ENCODE measurements at places on chromosomes 2 and 18.
A peak's percentile ranks its signal among the peaks of the same experiment; 100 is the strongest.

GRCh38 chr2:180734382-180734781, 246.0 kb upstream of the UBE2E3 start:
- no peak for DNase-seq

DNA sequence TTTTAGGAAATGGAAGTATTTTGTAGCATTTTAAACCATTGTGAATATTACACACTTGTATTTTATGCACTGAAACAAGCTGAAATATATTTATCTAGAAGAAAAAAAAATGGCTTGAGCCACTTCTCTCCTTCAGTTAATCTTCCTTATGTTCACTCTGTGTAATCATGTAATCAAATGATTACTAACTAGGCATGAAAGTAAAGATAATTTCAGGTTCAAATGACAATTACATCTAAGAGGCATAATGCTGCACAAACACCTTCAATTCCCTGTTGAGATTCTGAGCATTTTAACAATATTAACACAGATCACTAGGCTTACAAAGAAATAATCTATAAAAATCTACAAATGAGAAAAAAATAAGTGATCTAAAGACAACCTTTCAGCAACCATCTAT, 119.6 kb upstream of the ITGB6 start:
- no peak for DNase-seq

- no peak for DNase-seq
Observed at GRCh38 chr2:12548906-12549305, 167.8 kb upstream of the TRIB2 start.

DNA sequence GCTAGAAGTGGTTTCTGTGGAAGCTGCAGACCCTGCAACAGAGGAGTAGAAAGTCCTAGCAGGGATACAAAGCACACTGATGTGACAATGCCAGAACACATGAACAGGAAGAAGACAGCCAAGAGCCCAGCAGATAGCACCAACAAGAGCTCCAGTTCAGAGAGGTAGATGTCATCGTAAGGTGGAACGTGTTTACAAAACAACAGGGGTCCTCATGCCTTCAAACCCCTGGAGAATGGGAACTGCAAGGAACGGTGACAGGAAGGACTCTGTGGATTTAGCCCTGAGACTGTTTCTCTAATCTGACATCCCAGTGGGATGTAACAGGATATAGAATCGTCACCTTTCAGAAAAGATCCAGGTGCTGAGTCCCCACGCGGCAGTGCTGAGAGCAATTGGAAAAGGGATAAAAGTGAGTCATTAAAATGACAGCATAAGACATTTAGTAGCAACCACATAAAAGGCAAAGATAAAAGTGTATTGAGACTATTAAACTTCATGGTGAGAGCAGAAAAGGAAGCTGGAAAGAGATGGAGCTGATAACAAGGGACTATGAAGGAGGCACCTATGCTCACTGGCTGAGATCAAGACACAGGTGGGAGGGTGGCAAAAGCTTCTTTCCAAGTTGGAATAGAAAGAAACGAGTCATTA, 195.2 kb downstream of the FBXO15 start:
- DNase-seq: no peak

DNA sequence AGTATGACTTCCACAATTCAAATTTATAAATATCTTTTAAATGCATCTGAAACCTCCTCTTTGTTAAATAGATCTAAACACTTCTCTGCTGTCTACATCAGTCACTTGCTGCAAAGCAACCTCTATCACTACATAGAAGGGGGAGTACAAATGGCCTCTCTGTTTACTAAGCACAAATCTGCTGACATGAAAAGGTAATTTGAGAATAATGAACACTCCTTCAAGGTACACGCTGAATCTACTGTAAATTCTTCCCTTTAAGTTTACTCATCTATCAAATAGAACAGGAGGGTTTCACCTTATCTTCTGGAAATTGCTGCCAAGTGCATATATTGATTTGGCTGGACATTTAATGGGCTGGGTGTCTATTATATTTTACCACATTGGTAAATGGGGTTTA, 879.6 kb downstream of the SUCLG1 start:
- no peak for DNase-seq

- DNase-seq: no peak
Observed at GRCh38 chr2:18519914-18520450, 40.5 kb downstream of the RDH14 start.

- no peak for DNase-seq
Observed at GRCh38 chr2:96253006-96253405, 12.8 kb downstream of the TMEM127 start.

GRCh38 chr2:122070241-122070731, 314.8 kb downstream of the TSN start:
- no peak for DNase-seq

DNA sequence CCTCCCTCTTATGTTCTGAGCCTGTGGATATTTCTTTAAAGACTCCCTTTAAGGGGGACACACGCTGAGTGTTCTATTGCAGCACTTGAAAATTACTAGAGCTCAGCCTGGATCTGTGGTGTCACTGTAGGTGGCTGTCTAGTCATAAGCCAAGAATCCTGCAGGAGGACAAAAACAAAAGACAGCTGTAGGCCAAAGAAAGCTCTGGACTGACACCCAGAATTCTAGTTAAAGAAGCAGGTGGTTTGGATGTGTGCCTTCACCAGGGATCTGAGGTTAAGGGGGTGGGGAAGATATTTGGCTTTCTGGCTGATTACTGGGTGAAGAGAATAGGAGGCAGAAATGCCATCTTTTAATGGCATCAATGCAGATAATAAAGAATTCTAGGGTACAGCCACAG, 842.5 kb upstream of the NXPH2 start:
- DNase-seq: no peak

GRCh38 chr2:103292573-103292972, 530.7 kb downstream of the TMEM182 start:
- no peak for DNase-seq

DNA sequence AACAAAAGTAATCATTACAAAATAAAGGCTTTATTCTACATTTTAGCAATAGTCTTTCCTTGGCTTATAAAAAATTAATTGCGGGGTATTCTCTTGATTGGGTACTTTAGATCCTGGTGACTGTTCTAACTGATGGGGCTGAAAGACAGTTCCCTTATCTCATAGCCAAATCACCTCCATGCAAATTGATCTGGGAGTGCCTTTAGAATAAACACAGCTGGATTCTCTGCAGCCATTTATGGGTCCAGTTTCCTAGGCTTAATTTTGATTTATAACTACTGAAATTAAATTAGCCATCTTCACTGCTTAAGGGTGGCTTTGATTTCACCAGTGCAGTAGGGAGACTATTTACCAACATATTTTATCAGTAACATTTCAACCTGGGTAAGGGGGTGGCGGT, 337.1 kb downstream of the NRXN1 start:
- DNase-seq: no peak

DNA sequence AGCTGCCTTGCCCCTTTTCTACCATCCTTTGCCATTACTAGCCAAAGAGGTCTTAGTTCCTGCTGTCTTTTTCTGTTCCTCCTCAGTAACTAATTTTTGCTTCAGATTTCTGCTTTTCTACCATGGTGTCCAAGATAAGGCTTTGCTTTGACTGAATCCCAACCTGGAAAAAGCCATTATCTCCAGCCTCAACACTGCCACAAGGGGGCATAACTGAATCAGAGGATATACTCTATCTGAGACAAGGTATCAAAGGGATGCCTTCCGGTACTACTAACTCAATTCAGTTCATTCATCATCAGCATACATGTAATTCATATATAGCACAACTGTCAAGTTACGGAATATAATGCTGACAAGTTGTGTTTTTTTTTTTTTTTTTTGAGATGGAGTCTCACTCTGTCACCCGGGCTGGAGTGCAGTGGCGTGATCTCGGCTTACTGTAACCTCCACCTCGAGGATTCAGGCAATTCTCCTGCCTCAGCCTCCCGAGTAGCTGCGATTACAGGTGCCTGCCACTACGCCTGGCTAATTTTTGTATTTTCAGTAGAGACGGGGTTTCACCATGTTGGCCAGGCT, 11.4 kb downstream of the OSGEPL1 start:
- DNase-seq: peak; percentile 8

- DNase-seq: no peak
Observed at GRCh38 chr2:134008837-134009236, 245.0 kb upstream of the MGAT5 start.

DNA sequence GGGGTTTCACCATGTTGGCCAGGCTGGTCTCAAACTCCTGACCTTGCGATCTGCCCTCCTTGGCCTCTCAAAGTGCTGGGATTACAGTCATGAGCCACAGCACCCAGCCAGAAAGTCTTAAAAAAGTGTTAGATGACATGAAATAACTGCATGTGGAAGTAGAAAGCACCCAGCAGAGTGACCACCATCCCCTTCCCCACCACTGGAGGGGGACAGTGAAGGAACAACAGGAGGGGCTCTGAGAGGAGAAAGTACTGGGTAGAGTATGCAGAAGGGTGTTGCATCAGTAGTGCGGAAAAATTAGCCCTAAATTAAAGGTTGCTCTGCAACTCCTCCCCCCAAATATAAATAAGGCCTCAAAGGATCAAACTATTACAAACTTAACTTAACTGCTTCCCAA, 230.5 kb downstream of the ZNF521 start:
- DNase-seq: no peak

GRCh38 chr2:151973013-151973900, 125.6 kb downstream of the CACNB4 start:
- DNase-seq: no peak

- no peak for DNase-seq
Observed at GRCh38 chr2:43324259-43325106, 98.1 kb upstream of the ZFP36L2 start.

DNA sequence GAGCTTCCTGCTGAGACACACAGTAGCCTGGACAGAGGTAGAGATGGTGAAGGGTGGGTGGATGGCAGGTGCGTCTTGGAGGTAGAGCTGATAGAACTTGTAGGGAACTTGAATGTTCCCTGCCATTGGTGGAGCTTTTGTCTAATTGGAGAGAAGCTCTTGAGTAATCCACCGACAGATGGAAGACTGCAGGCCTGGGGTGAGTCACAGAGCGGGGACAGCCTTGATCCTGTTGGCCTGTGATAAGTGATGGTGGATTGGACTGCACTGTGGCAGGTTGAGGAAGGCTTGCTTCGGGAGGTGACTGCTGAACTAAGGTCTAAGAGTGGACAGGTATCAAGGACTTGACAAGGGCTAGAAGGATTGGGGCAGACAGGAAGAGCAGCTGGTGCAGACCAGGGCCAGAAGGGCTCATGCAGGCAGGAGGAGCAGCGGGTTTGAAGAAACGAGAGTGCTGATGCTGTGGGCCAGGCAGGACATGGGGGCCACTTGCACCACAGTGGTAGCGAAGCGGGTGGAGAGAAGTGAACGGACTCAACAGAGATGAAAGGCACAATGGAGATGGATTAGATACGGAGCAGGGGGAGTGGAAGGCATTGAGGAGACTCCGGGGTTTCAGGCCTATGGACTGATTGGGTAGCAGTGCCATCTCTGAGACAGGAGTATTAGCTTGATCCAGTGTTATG, 16.3 kb downstream of the CABLES1 start:
- no peak for DNase-seq

DNA sequence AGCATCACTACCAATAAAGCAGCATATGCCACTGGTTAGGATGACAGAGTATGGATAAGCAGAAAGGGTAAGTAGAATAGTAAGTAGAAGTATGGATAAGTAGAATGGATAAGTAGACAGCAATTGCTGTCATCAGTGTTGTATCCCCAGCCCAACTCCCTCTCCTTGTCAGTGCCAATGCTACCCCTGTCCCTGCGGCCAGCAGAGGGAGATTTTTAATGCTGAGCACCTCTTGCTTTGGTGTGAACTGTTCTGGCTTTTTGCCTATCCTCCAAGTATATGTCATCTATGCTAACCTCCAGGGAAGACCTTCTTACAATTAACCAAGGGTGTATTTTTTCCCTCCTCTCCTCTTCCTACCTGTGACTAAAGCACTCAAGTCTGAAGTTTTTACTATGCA, 136.7 kb upstream of the SPHKAP start:
- DNase-seq: no peak

DNA sequence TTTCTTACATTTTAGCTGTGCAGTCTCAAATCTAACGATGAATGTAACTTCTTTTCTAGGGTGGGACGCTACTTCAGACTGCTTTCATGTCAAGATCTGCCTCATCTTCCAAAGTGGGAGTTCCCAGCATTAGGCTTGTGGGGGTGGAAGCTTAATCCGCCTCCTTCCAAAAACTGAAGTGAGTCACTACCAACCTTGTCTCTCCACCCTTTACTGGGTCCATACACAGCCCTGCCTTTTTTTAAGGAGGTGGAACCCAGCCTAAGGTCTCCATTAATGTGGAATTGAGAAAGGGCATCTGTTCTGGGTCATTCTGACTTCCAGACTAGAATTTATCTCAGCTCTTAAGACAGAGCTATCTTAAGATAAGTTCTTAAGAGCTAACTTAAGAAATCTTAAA, 42.0 kb upstream of the NFE2L2 start:
- DNase-seq: no peak

DNA sequence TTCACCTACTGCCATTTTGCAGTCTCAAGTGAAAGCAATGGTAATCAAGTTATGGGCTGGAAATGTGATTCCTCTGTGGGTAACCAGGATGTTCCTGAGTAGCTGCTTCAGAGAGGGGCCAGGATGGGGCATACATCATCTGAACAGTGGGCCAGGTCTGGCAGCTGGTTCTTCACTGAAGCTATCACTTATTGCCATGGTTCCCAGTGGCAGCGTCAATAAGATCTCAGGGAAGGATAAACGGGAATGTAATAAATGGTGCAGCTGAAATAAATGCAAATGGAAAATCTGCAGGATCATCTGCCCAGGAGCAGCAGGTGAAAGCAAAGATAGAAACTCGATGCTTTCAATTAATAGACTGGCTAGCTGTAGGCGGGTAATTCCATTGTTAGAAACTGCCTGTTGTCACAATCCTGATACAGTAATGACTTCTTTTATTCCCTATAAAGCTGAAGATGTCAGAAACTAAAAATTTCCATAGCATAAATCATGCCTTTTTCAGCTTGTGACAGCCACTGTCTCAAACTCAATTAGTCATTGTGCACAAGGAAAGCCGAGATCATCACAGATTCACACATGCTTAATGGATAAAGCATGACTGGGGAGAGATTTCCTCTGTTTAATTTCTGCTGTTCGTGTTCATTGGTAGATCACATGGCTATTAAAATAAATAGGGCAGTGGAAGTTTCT, 56.2 kb upstream of the CCDC85A start:
- no peak for DNase-seq

DNA sequence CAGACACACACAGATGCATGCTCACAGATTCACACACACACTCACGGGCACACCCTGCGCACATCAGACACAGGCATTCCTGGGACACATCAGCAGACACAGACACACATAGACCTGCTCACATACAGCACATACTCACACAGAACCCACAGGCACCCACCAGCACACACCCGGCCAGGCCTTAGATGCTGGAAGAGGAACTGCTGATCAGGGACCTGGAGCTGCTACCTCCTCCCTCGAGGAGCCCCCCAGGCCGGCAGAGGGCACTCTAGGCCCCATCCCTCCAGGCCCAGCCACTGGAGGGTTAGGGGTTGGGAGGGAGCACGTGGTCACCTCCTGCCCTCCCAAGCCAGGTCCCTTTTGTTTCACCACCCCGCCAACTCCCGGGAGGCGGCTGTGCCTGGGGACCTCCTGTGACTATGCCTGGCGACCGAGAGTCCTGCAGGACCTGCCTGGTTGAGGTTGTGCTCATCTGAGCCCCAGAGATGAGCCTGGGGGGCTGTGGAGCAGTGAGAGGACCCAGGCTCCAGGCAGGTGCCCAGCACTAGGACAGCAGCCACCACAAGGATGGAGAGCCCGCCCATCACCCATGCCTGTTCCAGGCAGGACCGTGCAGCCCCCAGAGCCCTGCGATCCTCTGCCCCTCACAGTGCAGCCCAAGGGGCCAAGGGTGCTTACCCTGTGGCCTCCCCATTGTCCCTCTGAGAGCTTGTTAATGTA, 21.0 kb upstream of the PTMA start:
- DNase-seq: peak; percentile 60

- peak; percentile 69 for DNase-seq
Observed at GRCh38 chr2:9752441-9753275, 90.6 kb upstream of the TAF1B start.

All from stimulated activated CD4-positive, alpha-beta T cell treated with anti-CD3 and anti-CD28 coated beads, Interleukin-1b, Interleukin-23, amount 100 ng/mL, for 24 hours (primary cell).